Ovary (tissue), 10 donors: ENCODE measurements at places on chromosomes 5 and 9. TPM values are rescaled to one million over a fixed set of nuclear protein-coding genes. Genes with fewer than 3 reads are reported as not detected.

BICD2 gene
- 23.8 TPM for total RNA-seq

SOHLH1 gene
- total RNA-seq: not detected

RNF44 gene
- 44.7 TPM for total RNA-seq

C5orf34 gene
- total RNA-seq: 3.8 TPM

FCHSD1 gene
- total RNA-seq: 21.1 TPM

GDNF gene
- 0.23 TPM for total RNA-seq

TMEFF1 gene
- not detected for total RNA-seq

PCDHA11 gene
- total RNA-seq: 0.23 TPM

DPM2 gene
- total RNA-seq: 37.1 TPM

NRARP gene
- total RNA-seq: 2.8 TPM

NUP188 gene
- total RNA-seq: 12.5 TPM

ERMP1 gene
- total RNA-seq: 10.2 TPM

NCS1 gene
- total RNA-seq: 25.0 TPM

ACTBL2 gene
- total RNA-seq: not detected

CDO1 gene
- total RNA-seq: 17.3 TPM
